ENCODE measurements at places on chromosomes 3 and 15.

- DNase-seq, result peak; percentile 87
These were observed 1016.0 kb downstream of the MCTP2 start for GRCh38 chr15:95247071-95247984.

GRCh38 chr15:77096541-77096940 lies 25.6 kb upstream of the TSPAN3 start:
- DNase-seq, result no peak

GRCh38 chr3:66035763-66036477 lies 2.8 kb downstream of the MAGI1 start:
- peak; percentile 57 for DNase-seq

- no peak for DNase-seq
These were observed 584 bp upstream of the XCR1 start for GRCh38 chr3:46027736-46028397.

DNA sequence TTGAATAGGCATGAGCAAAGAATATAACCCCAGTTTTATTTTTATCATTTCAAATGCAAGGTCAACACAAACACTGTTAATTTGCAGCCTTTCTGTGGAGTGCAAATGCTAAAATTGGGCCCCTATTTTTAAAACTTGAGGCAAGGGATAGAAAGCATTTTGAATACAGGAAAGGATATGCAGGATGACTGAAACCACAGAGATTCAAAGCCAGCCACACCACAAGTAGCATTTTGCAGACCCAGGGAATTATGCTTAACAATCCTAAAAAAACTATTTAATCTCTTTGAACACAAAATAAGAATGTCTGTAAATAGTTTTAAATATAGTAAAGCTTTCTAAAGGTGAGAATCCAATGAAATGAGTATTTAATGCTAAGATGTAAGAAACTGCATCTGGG lies 62.9 kb upstream of the TRPC1 start:
- DNase-seq, result no peak

DNA sequence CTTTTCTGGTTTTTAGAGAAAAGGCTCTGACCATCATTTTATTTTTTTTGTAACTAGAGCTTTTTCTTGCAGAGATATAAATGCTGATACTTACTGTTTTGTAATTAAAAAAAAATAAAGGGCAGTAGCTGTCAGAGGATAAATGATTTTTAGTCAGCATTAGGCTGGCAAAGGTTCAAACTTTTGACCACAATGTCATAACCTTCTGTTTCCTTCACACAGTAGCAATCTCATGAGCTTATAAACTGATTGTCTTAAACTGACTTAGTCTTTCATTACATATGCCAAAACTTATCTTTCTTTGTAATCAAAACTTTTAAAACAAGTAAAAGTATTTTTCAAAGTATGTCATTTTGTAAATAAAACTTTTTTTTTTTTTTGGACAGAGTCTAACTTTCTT lies 841.9 kb downstream of the OTOL1 start:
- peak; percentile 14 for DNase-seq

GRCh38 chr3:77321646-77322045 lies 281.7 kb downstream of the ROBO2 start:
- peak; percentile 47 for DNase-seq

- DNase-seq, result no peak
These were observed 29.8 kb downstream of the ADAMTS9 start for GRCh38 chr3:64658001-64658400.

- peak; percentile 37 for DNase-seq
These were observed 15.1 kb downstream of the CXCR6 start for GRCh38 chr3:45958321-45958791.

- DNase-seq, result no peak
These were observed 133.2 kb downstream of the AQP9 start for GRCh38 chr15:58271410-58271809.

GRCh38 chr3:44419923-44420650 lies 57.4 kb downstream of the ZNF445 start:
- DNase-seq, result no peak

GRCh38 chr15:99440029-99440428 lies 125.8 kb upstream of the MEF2A start:
- no peak for DNase-seq

- DNase-seq, result peak; percentile 29
These were observed 17.5 kb upstream of the APEH start for GRCh38 chr3:49656541-49657112.

DNA sequence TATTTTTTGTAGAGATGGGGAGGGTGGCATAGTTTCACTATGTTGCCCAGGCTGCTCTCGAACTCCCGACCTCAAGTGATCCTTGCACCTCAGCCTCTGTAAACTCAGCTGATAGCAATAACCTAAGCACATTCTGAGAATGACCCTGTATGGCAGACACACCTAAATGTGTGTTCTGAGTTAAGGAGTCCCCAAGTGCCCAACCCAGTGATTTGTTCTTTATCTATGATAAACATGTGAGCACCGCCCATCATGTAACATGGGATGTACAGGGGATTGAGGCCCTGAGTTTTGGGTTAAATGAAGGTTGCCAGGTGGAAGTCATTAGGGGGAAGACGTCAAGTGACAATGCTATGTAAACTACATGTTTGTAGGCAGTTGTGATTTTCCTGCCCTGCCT lies 5.7 kb downstream of the NCEH1 start:
- no peak for DNase-seq

GRCh38 chr3:13281507-13282357 lies 138.4 kb downstream of the NUP210 start:
- DNase-seq, result no peak

DNA sequence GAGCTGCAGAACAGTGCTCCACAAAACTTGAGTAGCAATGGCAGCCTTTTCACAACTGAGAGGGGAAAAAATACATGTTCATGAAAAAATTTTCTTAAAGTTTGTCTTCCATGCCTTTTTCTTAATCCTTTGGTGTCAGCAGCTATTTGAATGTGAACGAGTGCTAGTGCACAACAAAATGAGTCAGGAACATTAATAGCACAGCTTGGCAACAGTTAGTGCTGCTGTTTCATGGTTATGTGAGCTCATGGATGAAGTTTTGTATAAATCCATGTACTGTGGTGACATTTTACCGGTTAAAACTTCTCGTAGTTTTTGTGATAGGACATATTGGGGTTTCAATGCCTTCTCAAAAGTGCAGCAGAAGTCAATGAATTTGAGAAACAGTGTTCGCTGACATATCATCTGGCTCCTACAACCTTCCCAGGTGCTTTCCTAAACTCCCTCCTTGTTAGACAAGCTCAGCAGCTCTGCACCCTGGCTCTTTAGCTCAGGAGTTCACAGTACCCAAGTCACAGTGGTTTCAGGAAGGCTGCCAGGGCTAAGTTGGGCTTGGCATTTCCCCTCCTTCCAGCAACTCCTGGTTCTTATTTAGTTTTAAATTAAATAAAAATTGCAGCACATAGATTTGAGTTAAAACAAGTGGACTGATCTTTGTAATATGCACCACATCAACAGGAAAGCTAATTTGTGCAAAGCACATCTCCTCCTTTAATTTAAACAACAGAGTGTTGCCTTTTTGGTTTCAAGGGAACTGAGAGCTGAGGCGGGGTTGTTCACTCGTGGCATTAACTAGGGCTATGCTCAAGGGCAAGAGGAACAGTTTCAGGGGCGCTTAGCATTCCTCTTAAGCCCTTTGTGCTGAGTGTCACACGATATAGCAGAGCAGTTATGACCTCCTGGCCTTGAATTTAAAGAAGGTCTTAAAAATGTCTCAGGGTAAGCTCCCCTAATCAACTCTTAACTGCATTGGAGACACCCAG lies 362.8 kb downstream of the CHST2 start:
- peak; percentile 39 for DNase-seq

DNA sequence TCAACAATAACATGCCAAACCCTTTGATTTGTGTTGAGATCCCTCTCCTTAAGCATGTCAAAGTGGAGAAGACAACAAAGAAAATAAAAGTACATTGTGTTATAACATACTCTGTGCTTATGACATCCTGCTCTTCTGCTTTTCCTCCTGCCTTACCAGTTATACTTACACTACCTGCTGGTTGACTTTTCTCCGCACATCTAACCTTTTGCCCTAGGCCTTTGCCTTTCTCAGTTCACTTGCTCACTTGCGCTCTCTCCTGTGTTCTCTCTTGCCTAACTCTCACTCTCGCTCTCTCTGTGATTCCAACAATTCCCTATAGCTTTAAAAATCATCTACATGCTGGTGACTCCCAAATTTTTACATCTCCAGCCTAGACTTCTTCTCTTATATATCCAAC lies 5.7 kb downstream of the DNAH12 start:
- no peak for DNase-seq

- no peak for DNase-seq
These were observed 29.3 kb downstream of the SPSB4 start for GRCh38 chr3:141080431-141080830.

- no peak for DNase-seq
These were observed 234.6 kb downstream of the EBLN2 start for GRCh38 chr3:73295876-73296635.

GRCh38 chr3:36647423-36647853 lies 116.9 kb downstream of the DCLK3 start:
- DNase-seq, result peak; percentile 80

- DNase-seq, result no peak
These were observed 27.0 kb downstream of the OPA1 start for GRCh38 chr3:193620057-193620456.

GRCh38 chr3:56005196-56005805 lies 463.0 kb downstream of the ERC2 start:
- peak; percentile 6 for DNase-seq

GRCh38 chr3:32919920-32920319 lies 31.5 kb upstream of the CCR4 start:
- DNase-seq, result no peak

GRCh38 chr15:51342227-51342999 lies 958 bp downstream of the GLDN start:
- DNase-seq, result no peak

DNA sequence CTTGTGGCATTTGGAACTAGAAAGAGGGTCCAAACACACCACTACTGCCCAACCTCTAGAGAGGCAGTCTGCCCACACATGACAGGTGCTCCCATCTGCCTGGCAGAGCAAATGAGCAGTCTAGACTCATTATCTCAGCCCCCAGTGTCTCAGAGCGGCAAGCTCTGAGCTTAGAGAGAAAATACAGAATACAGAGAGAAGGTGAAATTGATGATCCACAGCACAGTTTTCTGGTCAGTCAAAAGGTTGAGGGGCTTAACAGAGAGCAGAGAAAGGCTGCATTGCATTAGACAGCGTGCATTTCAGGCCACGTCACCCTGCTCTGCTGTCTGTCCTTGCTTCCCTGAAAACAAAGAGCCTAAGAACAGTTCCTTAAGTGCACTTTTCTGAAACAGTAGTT lies 135.1 kb downstream of the KCNMB2 start:
- no peak for DNase-seq

DNA sequence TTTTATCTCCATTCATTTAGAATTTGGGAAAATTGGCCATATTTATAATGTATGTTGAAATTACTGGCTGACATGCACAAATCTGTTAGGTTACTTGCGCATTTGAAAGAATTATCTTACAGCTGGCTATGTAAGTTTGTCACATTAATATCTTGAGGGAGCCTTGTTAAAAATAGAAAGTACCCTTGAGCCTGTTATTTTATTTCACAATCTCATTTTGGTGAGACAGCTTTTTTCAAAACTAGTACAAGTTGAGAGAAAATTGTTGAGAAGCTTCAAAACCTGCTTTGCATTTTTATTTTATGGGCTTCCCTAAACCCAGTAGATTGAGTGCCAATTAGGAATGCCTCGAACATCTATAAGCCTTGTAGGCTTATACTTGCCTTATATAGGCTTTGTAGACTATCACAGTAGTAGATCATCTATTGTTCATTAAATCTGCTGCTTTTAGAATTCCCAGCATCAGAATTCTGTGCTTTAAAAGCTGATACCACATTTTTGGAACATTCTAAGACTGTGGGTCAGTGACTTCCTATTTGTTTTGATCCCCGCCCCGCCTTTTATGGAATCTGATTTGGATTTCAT lies 6.3 kb downstream of the IDH3A start:
- no peak for DNase-seq

GRCh38 chr3:23648326-23648995 lies 157.3 kb upstream of the UBE2E1 start:
- DNase-seq, result peak; percentile 53

DNA sequence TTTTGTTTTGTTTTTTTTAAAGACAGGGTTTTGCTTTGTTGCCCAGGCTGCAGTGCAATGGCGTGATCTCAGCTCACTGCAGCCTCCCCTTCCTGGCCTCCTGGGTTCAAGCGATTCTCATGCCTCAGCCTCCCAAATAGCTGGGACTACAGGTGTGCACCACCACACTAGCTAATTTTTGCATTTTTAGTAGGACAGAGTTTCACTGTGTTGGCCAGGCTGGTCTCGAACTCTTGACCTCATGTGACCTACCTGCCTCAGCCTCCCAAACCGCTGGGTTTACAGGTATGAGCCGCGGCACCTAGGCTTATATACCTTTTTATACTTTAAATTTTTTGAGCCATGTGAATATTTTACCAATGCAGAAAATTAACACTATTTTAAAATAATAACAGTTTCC lies 56.9 kb upstream of the HERC1 start:
- DNase-seq, result no peak

DNA sequence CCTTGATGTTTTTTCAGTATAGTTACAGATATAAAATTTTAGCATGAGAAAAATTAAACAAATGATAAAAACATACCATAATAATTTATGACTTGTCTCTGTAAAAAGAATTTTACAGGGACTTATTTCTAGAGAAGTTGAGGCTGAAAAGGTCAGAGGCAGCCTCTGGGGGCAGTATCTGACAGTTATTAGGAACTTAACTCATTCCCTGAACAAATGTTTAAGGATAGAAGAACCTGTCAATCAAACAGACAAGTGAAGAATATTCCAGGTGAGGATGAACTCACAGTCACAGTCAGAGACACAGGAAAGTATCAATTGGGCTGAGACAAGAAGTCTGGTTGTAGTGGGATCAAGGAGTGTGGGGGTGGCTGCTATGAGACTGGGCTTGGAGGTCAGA lies 7.3 kb downstream of the MYLK start:
- DNase-seq, result no peak

DNA sequence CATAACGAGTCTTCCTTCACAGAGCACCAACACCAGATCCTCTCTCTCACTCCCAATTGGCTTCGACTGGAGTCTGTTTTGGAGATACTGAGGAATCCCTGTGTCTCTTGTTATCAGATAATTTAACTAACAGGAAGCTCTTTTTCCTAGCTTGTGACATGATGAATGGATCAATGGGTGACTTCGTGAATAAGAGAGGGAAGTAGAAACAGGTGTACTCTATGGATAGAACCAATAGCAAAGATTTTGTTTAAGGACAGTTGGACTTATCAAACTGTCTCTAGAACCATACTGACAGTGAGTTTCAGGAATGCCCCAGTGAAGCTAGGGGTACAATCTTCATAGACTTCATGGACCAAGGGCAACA lies 29.4 kb upstream of the KLHL6 start:
- no peak for DNase-seq
